Body of pancreas (tissue), 4 donors: ENCODE measurements at places on chromosomes 5 and 9. TPM values are rescaled to one million over a fixed set of nuclear protein-coding genes. Genes with fewer than 3 reads are reported as not detected.

DNA sequence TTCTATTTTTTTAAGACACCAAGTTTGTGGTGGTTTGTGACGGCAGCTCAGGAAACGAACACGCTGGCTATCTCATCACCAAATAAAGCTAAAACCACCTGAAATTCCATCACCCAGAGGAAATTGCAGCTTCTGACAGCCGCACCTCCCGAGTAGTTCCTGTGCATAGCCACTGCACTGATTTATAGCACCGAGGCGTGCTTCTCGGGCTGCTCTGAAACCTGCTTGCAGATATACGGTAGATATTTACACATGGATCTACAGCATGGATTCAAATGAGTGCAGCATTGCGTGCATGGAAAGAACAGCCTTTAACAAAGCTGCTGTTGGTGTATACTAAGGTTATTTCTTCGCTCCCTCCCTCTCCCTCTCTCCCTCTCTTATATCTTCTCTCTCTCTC, 153.8 kb downstream of the PHF2 start:
- DNase-seq, result no peak
- H3K27me3 ChIP-seq, result no peaks in the 10 kb centered on the region
- H3K36me3 ChIP-seq, result no peaks in the 10 kb centered on the region
- no peak overlapping the region for H3K4me3 ChIP-seq
- no peak overlapping the region for H3K27ac ChIP-seq
- H3K4me1 ChIP-seq, result no peaks in the 10 kb centered on the region

GRCh38 chr9:129174102-129174723, 3.8 kb downstream of the IER5L start:
- H3K4me3 ChIP-seq, result peak overlapping the region; percentile 45
- peaks cover 44% of the 10 kb centered on the region for H3K4me1 ChIP-seq
- H3K27ac ChIP-seq, result peak overlapping the region; percentile 98
- H3K36me3 ChIP-seq, result no peaks in the 10 kb centered on the region
- no peaks in the 10 kb centered on the region for H3K27me3 ChIP-seq

DNA sequence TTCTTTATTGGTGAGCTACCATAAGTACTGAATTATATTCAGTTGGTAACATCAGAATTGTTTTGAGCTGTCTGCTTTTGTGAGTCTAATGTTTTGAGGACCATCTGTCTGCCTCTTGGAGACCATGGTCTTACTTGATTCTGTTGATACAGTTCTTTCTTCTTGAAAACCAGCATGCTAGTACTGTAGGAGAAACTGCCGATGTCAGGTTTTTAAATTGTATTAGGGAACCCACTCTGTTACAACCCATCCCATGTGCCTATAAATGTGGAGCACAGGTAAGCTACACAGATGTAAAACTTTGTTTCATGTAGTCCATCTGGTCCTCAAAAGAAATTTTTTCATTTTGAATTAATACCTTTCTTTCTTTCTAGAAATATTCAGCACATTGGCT, 103.4 kb upstream of the DMRTA1 start:
- no peaks in the 10 kb centered on the region for H3K36me3 ChIP-seq
- H3K4me1 ChIP-seq, result no peaks in the 10 kb centered on the region
- no peak overlapping the region for H3K27ac ChIP-seq
- H3K27me3 ChIP-seq, result no peaks in the 10 kb centered on the region
- DNase-seq, result no peak
- H3K4me3 ChIP-seq, result no peak overlapping the region

GRCh38 chr5:179817890-179818745, 2.6 kb upstream of the SQSTM1 start:
- peaks cover 45% of the 10 kb centered on the region for H3K4me1 ChIP-seq
- H3K4me3 ChIP-seq, result no peak overlapping the region
- H3K27ac ChIP-seq, result peak overlapping the region; percentile 99
- H3K27me3 ChIP-seq, result no peaks in the 10 kb centered on the region

GRCh38 chr5:157189223-157189622, 8.6 kb downstream of the ITK start:
- no peaks in the 10 kb centered on the region for H3K4me1 ChIP-seq
- H3K4me3 ChIP-seq, result no peak overlapping the region
- no peak overlapping the region for H3K27ac ChIP-seq
- DNase-seq, result no peak

DNA sequence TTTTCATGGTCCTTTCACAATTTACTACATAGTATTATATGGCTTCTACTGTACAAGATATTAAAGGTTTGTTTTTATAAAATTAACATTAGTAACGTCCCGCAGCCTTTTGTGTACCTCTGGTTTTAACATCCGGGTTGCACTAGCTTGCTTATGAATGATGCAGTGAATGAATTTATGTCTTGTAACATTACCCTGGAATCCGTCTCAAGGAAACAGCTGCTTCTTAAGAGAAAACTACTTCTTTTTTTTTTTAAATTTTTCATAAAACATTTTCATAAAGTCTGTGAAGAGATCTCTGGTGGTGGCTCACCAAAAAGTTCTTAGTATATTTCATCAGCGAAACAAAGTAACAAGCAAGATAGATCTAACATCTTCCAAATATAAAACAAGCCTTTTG, 23.6 kb downstream of the MARCHF3 start:
- no peak overlapping the region for H3K27ac ChIP-seq
- no peak overlapping the region for H3K4me3 ChIP-seq
- H3K36me3 ChIP-seq, result no peaks in the 10 kb centered on the region
- no peaks in the 10 kb centered on the region for H3K27me3 ChIP-seq

ARRDC1 gene
- total RNA-seq, result 78.1 TPM

GPR151 gene
- not detected for total RNA-seq

PGGT1B gene
- total RNA-seq, result 10.9 TPM

- peaks cover 26% of the 10 kb centered on the region for H3K4me1 ChIP-seq
- H3K36me3 ChIP-seq, result no peaks in the 10 kb centered on the region
- no peak overlapping the region for H3K27ac ChIP-seq
These were observed 9.0 kb upstream of the MYOZ3 start for GRCh38 chr5:150651924-150652671.

- peak within 1 kb of the TSS; percentile 82 for H3K4me3 ChIP-seq
- peaks cover 87% of the 10 kb centered on the region for H3K4me1 ChIP-seq
- no peaks in the 10 kb centered on the region for H3K27me3 ChIP-seq
These were observed at the start of gene AGPAT2 for GRCh38 chr9:136686794-136687711. Gene AGPAT2, minus strand, starts transcription at chr9:136687457. Its CDS starts 100 bp downstream, at chr9:136687357.

DNA sequence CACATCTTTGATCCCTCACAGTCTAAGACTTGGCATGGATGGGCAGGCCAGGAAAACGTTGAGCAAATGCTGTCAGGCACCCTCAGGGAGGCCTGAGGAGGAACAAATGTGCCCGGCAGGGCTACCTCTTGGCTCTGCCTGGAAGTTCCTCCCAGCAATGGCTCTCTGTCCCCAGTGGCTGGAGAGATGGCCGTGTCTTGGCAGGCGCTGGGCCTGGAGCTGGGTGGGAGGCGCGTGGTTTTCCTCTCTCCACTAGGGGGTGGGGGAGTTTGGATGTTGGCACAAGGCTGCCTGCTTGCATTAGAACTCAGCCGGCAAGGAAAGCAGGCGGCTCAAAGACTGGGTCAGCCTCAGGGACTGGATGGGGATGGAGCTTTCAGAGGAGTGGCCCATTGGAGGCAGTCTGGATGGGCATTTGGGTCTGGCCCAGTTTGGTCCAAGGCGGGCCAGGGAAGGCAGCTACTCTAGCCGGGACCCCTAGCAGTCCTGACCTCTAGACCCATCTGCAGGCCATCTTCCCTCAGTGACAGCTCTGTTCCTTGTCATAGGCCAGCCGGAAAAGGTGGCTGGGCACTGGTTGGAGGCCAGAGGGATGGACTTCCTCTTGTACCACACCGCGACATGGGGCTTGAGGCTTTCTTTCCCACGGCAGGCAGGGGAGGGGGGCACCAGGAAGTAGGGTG, 68.2 kb upstream of the STC2 start:
- no peaks in the 10 kb centered on the region for H3K27me3 ChIP-seq
- DNase-seq, result no peak
- no peak overlapping the region for H3K27ac ChIP-seq
